ENCODE measurements at places on chromosomes 1 and 21. TPM values are rescaled to one million over a fixed set of nuclear protein-coding genes. Genes with fewer than 3 reads are reported as not detected.

NBPF14 gene
- 40.0 TPM for total RNA-seq

BPNT1 gene
- total RNA-seq = 15.4 TPM

CFHR3 gene
- total RNA-seq = not detected

VASH2 gene
- 3.0 TPM for total RNA-seq

FNDC10 gene
- 0.92 TPM for total RNA-seq
